ENCODE measurements at places on chromosomes 6 and 20.

- DNase-seq, result peak; percentile 92
Observed at GRCh38 chr6:87742106-87742505, 40.1 kb upstream of the AKIRIN2 start.

DNA sequence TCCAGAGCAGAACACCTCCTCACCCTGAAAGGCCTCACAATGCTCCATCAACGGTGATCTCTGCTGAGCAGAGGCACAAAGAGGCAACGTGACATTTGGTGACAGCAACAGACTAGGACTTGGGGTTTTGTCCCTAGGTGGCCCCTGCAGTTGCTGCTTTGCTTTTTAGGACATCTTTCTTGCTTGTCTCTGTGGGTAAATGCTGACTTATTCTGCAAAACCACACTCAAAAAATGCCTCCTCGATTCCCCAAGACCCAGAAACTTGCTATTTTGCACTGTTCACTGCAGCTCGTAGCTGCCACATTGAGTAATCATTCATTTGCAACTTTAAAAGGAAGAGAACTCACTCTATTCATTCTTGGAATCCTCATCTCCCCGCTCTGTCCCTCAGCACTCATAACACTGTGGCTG lies 209.9 kb downstream of the LY86 start:
- DNase-seq, result peak; percentile 87

GRCh38 chr6:66161546-66162108 lies 454.6 kb upstream of the EYS start:
- no peak for DNase-seq

GRCh38 chr20:34536798-34537394 lies 20.7 kb downstream of the DYNLRB1 start:
- DNase-seq, result peak; percentile 37

- peak; percentile 75 for DNase-seq
Observed at GRCh38 chr6:149218471-149218870, 99.0 kb upstream of the TAB2 start.

- no peak for DNase-seq
Observed at GRCh38 chr6:85983032-85983659, 340.5 kb upstream of the SYNCRIP start.

DNA sequence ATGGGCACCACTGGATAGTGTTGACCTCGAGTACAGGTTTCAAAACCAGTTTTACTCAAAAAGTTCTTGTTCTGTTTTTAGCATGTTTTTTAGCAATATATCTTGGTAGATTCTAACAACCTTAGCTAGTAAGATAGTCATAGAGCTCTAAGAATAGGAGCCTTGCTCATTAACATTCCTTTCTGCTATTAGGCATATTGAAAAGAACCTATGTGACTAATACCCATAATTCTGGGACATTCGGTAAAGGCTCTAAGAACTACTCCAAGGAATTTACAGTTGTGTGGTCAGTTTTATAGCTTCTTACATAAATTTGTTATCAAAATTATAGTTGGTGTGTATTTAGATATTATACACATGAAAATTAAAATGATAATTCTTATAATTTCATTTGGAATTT lies 11.6 kb downstream of the SLC9A8 start:
- DNase-seq, result no peak

DNA sequence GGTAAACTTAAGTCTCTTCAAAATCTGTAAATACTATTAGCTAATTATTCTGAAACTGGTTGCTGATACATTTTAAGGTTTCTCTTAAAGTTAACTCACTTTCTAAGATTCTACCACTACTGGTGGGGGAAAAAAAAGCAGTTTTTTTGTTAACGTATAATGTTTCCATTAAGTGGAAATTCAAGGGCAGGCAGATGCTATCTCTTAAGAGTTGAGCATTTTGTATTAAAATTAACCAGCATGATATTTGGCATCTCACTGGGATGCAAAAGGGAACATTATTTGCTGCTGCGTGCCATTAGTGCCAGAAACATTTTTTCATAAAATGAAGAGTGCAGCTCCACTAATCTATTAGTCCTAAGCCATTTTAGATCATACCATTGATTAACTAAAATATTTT lies 246.2 kb downstream of the PRKN start:
- DNase-seq, result no peak

- peak; percentile 81 for DNase-seq
Observed at GRCh38 chr20:50146732-50147662, 6.5 kb downstream of the PEDS1 start.

DNA sequence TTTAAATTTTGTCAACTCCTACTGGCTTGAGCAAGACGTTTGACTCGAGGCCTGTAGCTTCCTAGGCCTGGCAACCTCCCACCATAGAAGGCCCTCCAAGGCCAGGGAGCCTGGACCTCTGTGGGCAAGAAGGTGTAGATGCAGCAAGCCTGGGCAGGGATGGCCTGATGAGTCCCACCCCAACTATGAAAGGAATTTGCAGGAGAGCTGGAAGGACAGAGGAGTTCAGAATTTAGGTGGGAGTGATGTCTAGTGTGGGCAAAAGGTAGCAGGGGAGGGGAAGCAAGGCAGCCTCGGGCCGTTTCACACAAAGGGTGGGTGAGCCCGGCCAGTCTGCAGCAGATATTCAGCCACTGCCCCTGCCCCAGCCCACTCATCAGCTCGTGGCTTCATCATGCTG lies 245.2 kb downstream of the CDH26 start:
- DNase-seq, result no peak

GRCh38 chr6:37243816-37244370 lies 13.7 kb upstream of the TBC1D22B start:
- DNase-seq, result no peak

- DNase-seq, result no peak
Observed at GRCh38 chr6:5099537-5099936, 14.4 kb downstream of the PPP1R3G start.

DNA sequence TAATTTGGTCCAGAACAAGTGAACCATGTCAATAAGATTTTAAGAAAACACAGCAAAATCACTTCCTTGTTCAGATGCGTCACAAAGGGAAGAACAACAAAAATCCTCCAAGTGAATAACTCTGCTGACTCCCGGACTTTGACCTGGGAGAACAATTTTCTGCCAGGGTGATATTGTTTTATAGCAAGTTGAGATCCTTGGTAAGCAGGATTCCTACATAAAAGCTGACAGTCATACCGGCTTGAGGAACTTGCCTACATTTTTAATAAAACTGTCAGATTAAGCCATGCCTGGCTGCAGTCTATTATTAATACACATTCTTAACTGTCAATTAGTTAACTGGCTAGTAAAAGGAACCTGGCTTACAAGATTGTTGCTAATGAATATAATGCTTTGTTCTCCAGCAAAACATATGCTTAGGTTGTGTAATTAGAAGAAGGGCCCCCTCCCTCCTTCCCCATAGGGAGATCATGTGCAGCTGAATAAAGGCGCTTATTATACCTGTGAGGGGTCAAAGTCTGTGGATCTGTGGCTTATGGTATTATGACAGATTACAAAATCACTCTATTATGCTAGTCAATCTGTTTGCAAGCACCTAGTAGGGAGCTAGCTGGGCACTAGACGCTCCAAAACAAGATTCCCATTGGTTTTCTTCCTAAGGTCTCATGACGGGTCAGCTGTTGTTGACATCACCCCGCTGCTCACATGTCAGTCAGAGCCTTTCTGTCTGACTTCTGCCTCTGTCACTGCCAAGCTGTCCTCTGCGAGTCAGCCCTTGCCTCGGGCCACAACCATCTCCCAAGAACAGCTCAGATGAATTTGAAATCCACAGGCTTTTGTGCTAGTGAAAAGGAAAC lies 44.6 kb upstream of the SEC63 start:
- DNase-seq, result no peak

- no peak for DNase-seq
Observed at GRCh38 chr6:160111806-160112205, 9.8 kb upstream of the SLC22A1 start.

- DNase-seq, result peak; percentile 51
Observed at GRCh38 chr6:158854214-158855101, 35.3 kb upstream of the EZR start.

DNA sequence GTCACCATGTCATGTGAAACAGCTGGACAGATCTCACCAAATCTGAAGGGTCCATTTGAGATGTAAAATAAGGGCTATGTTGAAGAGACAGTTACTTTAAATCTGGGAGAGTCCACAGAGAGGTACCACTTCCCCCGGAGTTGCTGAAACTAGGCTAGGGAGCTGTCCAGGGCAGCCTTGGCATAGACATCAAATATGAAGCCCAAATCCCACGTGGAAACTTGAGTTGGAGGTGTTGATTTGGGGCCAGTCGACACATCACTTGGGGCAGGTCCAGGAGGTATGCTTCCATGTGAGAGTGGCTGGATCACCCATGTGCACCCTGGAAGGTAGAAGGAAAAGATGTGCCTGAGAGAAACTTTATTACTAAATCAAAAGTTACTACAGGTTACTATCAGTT lies 12.0 kb upstream of the SERPINB9 start:
- DNase-seq, result no peak

DNA sequence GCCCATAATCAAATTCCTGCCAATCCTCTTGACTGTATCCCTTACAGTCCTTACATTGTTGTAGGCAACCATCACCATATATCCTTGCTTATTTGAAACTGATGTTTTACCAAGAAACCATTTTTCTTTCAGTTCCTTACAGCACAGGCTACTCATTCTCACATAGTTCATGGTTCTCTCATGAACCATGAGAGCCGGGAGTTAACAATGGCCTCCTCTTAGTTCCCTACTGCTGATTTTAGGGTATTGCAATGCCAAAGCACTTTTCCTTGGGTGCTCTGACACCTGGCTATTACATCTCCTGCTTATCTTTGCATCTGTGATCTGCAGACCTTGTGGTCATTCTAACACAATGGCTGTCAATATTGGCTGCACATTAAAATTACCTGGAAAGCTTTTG lies 133.4 kb downstream of the MYB start:
- DNase-seq, result no peak

- DNase-seq, result no peak
Observed at GRCh38 chr6:158686311-158686710, 36.5 kb downstream of the SYTL3 start.

DNA sequence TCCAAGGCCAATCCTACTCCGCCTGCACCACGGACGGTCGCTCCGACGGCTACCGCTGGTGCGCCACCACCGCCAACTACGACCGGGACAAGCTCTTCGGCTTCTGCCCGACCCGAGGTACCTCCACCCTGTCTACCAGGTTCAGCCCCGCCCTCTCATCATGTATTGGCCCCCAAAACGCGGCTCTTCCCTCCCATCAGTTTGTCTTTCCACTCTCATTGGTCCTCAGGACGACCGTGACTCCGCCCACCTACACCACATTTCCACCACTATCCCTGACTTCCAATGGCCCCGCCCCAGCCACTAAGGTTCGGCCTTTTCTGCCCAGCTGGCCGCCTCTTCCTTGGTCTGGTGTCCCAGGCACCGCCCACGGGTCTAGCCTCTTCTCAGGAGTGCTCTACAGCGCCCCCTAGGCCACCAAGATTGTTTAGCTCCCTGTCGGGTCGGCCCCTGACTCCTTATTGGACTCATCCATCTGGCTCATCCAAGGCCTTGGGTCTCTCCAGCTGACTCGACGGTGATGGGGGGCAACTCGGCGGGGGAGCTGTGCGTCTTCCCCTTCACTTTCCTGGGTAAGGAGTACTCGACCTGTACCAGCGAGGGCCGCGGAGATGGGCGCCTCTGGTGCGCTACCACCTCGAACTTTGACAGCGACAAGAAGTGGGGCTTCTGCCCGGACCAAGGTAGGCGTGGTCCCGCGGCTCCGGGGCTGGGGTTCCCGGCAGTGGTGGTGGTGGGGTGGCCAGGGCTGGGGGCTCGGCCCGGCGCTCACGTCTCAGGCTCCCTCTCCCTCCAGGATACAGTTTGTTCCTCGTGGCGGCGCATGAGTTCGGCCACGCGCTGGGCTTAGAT lies 3.1 kb downstream of the MMP9 start:
- DNase-seq, result peak; percentile 45

- no peak for DNase-seq
Observed at GRCh38 chr6:64489763-64490162, 854.2 kb downstream of the PHF3 start.

GRCh38 chr6:82380566-82381185 lies 17.1 kb downstream of the TPBG start:
- no peak for DNase-seq

Measured in activated CD4-positive, alpha-beta T cell treated with anti-CD3 and anti-CD28 coated beads, Interleukin-2, amount 50 U/mL, for 16 hours (primary cell).